ENCODE measurements at places on chromosomes 3 and 15.

GRCh38 chr3:126023390-126023789, 54.4 kb downstream of the ROPN1B start:
- DNase-seq = no peak
- no peaks in the 10 kb centered on the region for H3K36me3 ChIP-seq

DNA sequence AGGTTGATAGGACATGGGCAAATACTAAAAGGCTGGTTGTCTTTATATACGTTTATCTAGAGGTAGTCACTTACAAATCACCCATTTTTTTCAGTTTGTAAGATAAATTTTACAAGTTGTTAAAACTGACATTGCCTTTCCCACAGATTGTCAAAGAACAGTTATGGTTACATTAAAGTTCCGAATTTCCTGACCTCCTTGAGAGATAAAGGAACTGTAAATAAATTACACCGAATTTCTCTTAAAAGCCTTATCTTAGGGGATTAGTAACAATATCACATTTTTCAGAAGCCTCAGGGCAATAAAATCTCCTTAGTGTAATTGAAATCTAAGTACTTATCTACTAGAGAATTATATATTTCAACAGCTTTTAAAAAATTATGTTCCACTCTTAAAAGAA, 49.5 kb downstream of the ZPLD1 start:
- H3K4me1 ChIP-seq = peaks cover 6% of the 10 kb centered on the region
- no peaks in the 10 kb centered on the region for H3K36me3 ChIP-seq
- H3K27me3 ChIP-seq = no peaks in the 10 kb centered on the region

GRCh38 chr3:184662187-184662586, 49.7 kb downstream of the MAGEF1 start:
- DNase-seq = no peak
- H3K36me3 ChIP-seq = no peaks in the 10 kb centered on the region
- no peaks in the 10 kb centered on the region for H3K27me3 ChIP-seq

- peaks cover 48% of the 10 kb centered on the region for H3K4me1 ChIP-seq
- H3K27ac ChIP-seq = no peak overlapping the region
- no peaks in the 10 kb centered on the region for H3K27me3 ChIP-seq
- no peak for DNase-seq
- no peaks in the 10 kb centered on the region for H3K36me3 ChIP-seq
Observed at GRCh38 chr3:55641964-55642363, 154.9 kb upstream of the WNT5A start.

DNA sequence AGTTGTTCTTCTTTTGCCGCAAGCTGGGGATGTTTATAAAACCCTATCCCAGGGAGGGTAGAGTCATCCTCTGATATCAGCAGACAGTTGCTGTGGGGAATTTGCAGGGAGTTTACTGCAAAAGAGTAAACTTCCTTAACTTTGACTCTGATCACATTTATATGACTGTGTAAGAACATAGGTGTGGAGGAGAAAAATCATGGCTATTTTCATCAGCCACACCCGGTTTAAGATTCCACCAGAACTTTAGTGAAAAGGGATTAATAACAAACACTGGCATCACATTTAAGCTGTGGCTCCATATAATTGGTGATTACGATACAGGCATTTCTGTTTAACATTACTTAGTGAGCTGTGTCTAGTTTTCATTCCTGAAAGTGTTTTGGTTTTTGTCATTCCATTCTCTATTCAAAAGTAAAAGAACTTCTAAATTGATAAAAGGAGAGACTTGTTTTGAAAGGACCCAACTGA, 143.1 kb downstream of the MYLK start:
- no peak for DNase-seq
- no peaks in the 10 kb centered on the region for H3K36me3 ChIP-seq
- H3K4me3 ChIP-seq = no peak overlapping the region
- H3K27me3 ChIP-seq = no peaks in the 10 kb centered on the region

- peaks cover 48% of the 10 kb centered on the region for H3K4me1 ChIP-seq
- H3K27me3 ChIP-seq = no peaks in the 10 kb centered on the region
- no peaks in the 10 kb centered on the region for H3K36me3 ChIP-seq
- H3K4me3 ChIP-seq = no peak overlapping the region
Observed at GRCh38 chr15:93063796-93064690, 25.0 kb downstream of the RGMA start.

- no peak overlapping the region for H3K4me3 ChIP-seq
- no peak for DNase-seq
- peaks cover 4% of the 10 kb centered on the region for H3K27me3 ChIP-seq
- H3K36me3 ChIP-seq = no peaks in the 10 kb centered on the region
- H3K27ac ChIP-seq = no peak overlapping the region
Observed at GRCh38 chr3:44678480-44679116, 30.1 kb downstream of the ZNF35 start.

GRCh38 chr3:43142472-43142871, 36.6 kb upstream of the POMGNT2 start:
- no peaks in the 10 kb centered on the region for H3K27me3 ChIP-seq
- H3K36me3 ChIP-seq = no peaks in the 10 kb centered on the region
- no peaks in the 10 kb centered on the region for H3K4me1 ChIP-seq
- DNase-seq = no peak

DNA sequence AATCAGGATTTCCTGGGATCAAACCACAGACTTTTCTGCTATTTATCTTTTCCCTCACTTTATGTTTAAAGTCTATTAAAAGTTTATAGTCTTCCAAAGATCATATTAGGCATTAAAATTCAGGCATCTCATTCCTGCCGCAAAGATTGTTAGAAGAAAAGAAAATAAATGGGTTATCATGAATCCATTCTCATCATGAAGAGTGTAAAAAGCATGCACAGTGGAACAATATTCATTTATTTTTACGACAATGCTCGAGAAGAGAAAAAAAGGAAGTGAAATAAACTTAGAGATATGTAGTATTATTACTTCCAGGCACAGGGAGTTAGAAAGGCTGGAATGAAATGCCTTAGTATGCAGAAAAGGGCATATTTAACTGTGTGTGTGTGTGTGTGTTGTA, 213.7 kb upstream of the PLSCR5 start:
- no peaks in the 10 kb centered on the region for H3K36me3 ChIP-seq
- no peak overlapping the region for H3K27ac ChIP-seq
- no peak for DNase-seq
- no peaks in the 10 kb centered on the region for H3K4me1 ChIP-seq
- no peak overlapping the region for H3K4me3 ChIP-seq

DNA sequence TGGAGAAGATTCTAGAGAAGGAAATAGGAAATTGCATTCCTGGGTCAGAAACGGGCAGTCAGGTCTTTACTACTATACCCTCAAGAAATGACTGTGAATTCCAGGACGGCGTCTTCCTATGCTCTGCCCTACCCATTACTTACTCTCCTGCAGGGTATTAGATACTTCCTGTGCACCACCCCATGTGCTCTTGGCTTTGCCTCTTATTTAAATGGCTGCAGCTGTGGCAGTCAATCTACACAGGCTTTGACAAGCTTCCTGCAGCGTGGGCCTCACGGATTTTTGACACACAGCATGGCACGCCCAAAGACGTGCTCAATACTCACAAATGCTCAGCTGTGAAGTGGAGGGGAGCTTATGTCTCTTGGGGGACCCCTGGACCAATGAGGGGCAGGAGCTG, 206.1 kb downstream of the SV2B start:
- H3K27me3 ChIP-seq = no peaks in the 10 kb centered on the region
- H3K36me3 ChIP-seq = no peaks in the 10 kb centered on the region
- H3K4me1 ChIP-seq = 0 out of 2 replicates have a peak, but pooled peaks cover 4% of the 10 kb centered on the region
- H3K4me3 ChIP-seq = no peak overlapping the region

- H3K4me1 ChIP-seq = peaks cover 24% of the 10 kb centered on the region
- H3K36me3 ChIP-seq = peaks cover 21% of the 10 kb centered on the region
- no peak for DNase-seq
- no peak overlapping the region for H3K4me3 ChIP-seq
Observed at GRCh38 chr15:67181221-67181639, 73.2 kb downstream of the AAGAB start.

DNA sequence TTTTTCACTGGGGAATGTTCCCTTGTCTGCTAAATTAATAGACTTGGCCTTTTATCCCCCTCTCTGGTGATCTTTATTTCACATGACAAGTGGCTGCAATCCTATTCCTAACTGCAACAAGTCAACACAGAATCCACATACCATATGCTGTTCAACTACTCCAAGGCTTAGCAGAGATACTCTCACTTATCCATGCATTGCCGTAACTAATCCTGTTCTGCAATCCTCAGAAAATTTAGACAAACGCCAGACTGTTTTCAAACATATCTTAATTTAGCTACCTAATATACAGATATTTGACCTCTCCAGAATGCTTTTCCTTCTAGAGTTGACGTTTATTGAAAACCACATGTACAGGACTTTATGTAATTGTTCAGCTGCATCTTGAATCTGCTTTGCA, 37.9 kb downstream of the EID1 start:
- H3K4me3 ChIP-seq = no peak overlapping the region
- H3K27me3 ChIP-seq = no peaks in the 10 kb centered on the region
- H3K36me3 ChIP-seq = no peaks in the 10 kb centered on the region
- H3K27ac ChIP-seq = no peak overlapping the region

- H3K36me3 ChIP-seq = no peaks in the 10 kb centered on the region
- peaks cover 31% of the 10 kb centered on the region for H3K27me3 ChIP-seq
- no peak overlapping the region for H3K4me3 ChIP-seq
- H3K27ac ChIP-seq = no peak overlapping the region
- H3K4me1 ChIP-seq = no peaks in the 10 kb centered on the region
- no peak for DNase-seq
Observed at GRCh38 chr15:93770788-93771187, 460.6 kb upstream of the MCTP2 start.

DNA sequence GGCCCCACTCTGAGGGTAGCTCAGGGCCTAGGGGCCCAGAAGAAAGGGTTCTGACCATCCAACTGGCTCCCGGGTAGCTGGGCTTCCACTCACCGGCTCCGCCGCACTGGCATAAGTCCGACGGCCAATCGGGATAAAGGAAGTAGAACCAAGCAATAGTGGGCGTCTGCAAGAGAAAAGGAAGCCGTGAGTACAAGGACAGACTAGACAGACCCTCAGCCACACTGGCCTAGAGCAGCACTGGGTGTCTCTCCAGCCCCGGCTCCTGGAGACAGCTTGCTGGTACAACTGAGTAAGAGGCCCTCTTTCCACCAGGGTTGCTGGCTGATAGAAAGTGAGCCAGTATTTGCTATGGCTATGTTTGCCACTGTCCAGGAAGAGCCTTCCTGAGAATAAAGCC, 22.4 kb downstream of the BDH1 start:
- H3K36me3 ChIP-seq = no peaks in the 10 kb centered on the region
- no peaks in the 10 kb centered on the region for H3K27me3 ChIP-seq
- peaks cover 22% of the 10 kb centered on the region for H3K4me1 ChIP-seq
- peak overlapping the region; percentile 53 for H3K27ac ChIP-seq

DNA sequence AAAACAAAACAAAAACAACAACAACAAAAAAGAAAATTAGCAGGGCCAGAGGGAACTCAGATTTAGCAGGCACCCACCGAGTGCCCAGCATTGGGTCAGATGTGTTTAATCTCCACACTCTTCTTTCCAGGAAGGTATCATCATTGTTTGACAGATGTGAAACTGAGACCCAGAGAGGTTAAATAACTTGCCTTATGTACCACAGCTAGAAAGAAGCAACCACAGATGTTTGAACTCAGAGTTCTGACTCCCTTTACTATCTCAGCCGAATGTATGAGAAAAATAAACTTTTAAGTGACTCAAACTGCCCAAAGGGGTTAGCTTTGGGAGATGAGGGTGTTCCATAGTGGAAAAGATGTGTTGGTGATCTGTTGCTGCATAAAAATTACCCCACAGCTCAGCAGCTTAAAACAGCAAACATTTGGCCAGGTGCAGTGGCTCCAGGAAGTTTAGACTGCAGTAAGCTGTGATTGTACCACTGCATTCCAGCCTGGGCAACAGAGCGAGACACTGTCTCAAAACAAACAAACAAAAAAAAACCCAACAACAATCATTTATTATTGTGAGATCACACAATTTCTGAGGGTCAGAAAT, 4.5 kb upstream of the RPP25 start:
- H3K36me3 ChIP-seq = no peaks in the 10 kb centered on the region
- H3K27ac ChIP-seq = no peak overlapping the region
- H3K27me3 ChIP-seq = no peaks in the 10 kb centered on the region

- H3K27me3 ChIP-seq = 0 out of 2 replicates have a peak, but pooled peaks cover 6% of the 10 kb centered on the region
- no peaks in the 10 kb centered on the region for H3K4me1 ChIP-seq
- H3K4me3 ChIP-seq = no peak within 1 kb of the TSS
- no peak for DNase-seq
- no peaks in the 10 kb centered on the region for H3K36me3 ChIP-seq
Observed at GRCh38 chr15:88256279-88257230, at the start of gene NTRK3. NTRK3 (minus strand) TSS chr15:88256739; CDS start chr15:88256153, 586 bp downstream.

DNA sequence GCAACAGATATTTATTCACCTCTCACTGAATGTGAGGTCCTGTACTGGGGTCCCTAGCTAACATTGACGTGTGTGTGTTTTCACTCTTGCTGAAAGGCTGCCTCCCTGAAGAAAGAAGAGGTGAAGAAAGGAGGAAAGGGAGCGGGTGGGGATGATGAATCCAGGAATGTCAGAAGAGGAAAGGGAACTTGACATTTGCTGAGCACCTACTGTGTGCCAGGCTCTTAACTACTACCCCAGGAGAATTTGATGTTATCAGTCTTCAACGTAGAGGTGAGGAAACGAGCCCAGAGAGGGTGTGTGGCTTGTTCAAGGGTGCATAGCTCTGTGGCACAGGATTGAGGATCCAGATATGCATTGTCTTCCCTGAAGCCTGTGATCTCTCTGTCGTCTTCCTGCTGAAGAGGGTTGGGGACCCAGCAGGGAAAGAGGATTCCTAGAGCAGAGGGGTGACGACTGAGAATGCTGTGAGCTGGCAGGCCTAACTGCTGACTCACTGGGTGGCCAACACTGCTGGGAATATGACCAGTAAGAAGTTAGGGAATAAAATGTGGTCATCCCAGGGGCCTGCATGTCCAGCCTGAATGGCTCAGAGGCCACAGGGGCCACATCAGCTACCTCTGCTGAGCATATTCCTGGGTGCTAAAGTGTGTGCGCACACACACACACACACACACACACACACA, 6.6 kb upstream of the ATP2B2 start:
- H3K27me3 ChIP-seq = peaks cover 89% of the 10 kb centered on the region
- no peak overlapping the region for H3K4me3 ChIP-seq
- no peak for DNase-seq
- no peak overlapping the region for H3K27ac ChIP-seq

- peak; percentile 49 for DNase-seq
- no peaks in the 10 kb centered on the region for H3K36me3 ChIP-seq
- no peaks in the 10 kb centered on the region for H3K4me1 ChIP-seq
- H3K27me3 ChIP-seq = no peaks in the 10 kb centered on the region
- no peak overlapping the region for H3K27ac ChIP-seq
Observed at GRCh38 chr3:192229866-192230265, 497.5 kb downstream of the FGF12 start.

- no peaks in the 10 kb centered on the region for H3K4me1 ChIP-seq
- H3K27ac ChIP-seq = no peak overlapping the region
- no peaks in the 10 kb centered on the region for H3K36me3 ChIP-seq
- DNase-seq = no peak
Observed at GRCh38 chr3:56789076-56789475, 12.7 kb downstream of the ARHGEF3 start.

- peaks cover 16% of the 10 kb centered on the region for H3K4me1 ChIP-seq
- H3K4me3 ChIP-seq = no peak overlapping the region
- no peak for DNase-seq
- no peak overlapping the region for H3K27ac ChIP-seq
- no peaks in the 10 kb centered on the region for H3K27me3 ChIP-seq
Observed at GRCh38 chr3:173708191-173708590, 310.6 kb downstream of the NLGN1 start.

All from PC-9 (cell line).